ENCODE measurements at places on chromosomes 1 and 21.
A peak's percentile ranks its signal among the peaks of the same experiment; 100 is the strongest.

DNA sequence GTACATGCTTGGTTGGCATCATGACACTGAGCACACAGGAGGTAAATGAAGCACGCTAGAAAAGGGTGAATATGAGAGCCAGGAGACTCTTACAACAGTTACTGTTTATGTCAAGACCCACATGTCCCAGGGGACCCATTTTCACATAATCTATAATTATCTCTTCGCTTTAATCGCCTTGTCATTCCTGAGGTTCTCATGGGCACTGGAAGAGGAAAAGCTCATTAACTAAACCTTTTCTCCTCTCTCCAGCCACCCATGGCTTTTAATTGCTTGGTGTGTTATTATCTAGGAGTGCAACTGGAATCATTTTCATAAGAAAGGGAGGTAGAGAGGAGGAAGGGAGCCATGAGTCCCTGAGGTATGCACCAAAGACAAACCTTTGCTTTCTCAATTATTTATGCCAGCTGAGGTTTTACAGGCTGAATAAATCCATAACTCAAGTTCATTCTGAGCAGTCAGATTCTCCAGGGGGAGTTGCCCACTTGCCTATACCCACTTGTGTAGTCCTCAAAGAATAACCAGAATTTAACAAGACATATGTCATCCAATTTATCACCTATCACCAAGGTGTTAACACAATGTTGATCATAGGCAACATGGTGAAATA is 77.4 kb downstream of the ACBD6 start:
- peak; percentile 97 for DNase-seq

GRCh38 chr1:205528887-205529825 is 24.7 kb downstream of the CDK18 start:
- peak; percentile 91 for DNase-seq

DNA sequence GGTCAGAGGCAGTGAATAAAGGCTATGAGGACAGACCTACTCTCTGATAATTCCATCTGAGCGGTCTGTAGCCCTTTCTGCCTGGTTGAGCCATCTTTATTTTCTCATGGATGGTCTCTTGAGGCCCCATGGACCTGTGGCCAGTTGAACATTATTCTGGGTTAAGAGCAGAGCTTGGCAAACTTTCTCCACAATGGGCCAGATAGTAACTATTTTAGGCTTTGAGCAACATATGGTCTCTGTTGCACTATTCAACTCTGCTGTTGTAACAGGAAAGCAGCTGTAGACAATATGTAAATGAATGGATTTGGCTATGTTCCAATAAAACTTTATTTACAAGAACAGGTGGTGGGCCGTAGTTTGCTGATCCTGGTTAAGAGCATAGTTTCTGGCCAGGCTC is 62.7 kb downstream of the KAZN start:
- peak; percentile 35 for DNase-seq

DNA sequence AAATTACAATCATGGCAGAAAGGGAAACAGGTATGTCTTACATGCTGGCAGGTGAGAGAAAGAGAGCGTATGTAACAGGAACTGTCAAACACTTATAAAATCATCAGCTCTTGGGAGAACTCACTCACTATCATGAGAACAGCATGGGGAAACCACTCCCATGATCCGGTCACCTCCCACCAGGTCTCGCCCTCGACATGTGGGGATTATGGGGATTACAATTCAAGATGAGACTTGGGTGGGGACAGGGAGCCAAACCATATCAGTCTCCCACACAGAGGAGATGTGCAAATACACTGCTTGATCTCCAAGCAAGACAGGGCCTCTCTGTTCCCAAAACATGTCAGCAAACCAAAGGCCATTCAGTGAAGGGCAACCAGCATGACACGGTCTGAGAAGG is 27.4 kb downstream of the LMX1A start:
- no peak for DNase-seq

GRCh38 chr1:25198663-25199252 is 33.5 kb downstream of the SYF2 start:
- DNase-seq: peak; percentile 79

- peak; percentile 73 for DNase-seq
Measured at GRCh38 chr1:98794196-98794886, 132.8 kb downstream of the SNX7 start.

DNA sequence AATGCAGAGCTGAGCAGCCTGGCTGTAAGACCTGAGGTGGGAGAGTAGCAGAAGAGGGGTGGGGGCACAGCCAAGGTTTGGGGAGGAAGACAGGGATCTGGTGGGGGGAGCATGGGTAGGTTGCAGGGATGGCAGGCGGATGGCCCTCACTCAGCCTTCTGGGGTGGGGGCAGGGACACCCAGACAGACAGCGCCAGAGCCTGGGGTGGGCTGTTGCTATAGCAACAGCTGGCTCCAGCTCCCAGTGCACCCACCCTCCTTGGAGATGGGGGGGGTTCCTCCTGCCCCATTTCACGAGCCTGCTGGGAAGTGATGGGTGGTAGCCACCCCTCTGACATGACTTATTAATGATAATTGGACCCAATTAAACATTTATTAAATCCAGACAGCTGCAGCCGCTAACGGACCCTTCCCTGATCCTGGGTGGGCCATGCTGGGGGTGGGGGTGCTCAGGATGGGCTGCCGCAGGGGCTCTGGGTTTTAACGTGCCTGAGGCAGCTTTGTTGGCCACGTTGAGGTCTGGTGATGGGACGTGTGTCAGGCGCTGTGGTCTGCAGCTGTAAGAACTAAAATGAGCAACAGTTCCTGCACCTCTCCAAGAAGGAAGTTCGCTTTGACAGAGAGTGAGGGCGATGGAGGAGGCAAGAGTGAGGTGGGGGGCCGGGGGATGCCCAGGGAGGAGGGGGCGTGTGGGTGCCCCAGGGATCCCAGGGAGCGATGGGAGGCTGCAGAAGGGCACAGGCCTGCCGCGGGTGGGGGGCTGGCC is 19.4 kb downstream of the AGRN start:
- no peak for DNase-seq

GRCh38 chr1:234531151-234531635 is 52.2 kb upstream of the TARBP1 start:
- no peak for DNase-seq

GRCh38 chr1:33396188-33397124 is 34.4 kb downstream of the PHC2 start:
- DNase-seq: no peak
